ENCODE measurements at places on chromosomes 12 and 14.
A peak's percentile ranks its signal among the peaks of the same experiment; 100 is the strongest.

DNA sequence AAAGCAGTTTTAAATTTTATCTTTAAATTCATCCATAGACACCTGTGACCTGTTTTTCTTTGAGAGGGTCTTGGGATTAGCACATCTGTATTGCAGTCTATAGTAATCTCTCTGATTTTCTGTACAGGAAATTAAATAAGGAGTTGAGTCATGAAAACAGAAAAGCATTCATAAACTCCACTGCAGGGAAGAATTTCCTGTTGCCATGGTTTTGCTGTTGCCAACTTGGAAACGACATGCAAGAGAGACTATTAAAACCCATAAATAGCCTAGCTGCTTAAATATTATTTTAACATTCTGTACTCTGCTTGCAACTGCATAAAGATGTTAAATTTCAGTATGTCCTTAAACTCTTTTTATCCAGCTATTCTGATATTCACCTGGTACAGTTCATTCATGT, 281.0 kb upstream of the RGS6 start:
- no peak for DNase-seq

GRCh38 chr12:88893801-88894200, 313.5 kb upstream of the KITLG start:
- DNase-seq, result peak; percentile 53

GRCh38 chr12:109741970-109742703, 28.5 kb downstream of the FAM222A start:
- no peak for DNase-seq

DNA sequence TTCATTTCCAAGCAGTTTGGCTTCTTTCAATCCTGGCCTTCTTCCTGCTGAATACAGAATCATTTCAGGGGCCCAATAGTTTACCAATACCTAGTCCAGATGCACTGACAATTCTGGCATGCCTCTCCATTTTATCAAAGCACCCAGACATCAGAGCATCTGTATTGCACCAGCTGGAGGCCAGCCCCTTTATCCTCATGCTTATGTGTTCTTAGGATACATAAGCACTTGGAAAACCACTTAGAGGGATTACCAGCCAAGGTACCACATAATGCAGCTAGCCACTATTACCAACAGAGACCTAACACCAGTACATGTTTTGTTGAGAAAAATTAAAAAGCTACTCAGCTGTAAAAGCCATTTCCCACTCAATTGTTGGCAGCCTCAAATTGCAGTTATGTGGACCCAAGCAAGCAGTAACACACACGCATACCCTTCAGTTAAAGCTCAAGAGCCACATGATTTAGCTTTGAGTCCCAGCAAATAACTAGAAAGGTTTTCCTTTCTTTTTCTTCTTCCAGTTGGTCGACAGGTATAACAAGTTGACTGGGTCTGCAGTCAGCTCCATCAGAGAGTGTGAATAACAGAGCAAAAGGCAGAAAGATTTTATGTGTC, 263.8 kb downstream of the DIO2 start:
- peak; percentile 12 for DNase-seq

- DNase-seq, result peak; percentile 18
These were observed 415.5 kb downstream of the PCNX1 start for GRCh38 chr14:71322655-71323250.

DNA sequence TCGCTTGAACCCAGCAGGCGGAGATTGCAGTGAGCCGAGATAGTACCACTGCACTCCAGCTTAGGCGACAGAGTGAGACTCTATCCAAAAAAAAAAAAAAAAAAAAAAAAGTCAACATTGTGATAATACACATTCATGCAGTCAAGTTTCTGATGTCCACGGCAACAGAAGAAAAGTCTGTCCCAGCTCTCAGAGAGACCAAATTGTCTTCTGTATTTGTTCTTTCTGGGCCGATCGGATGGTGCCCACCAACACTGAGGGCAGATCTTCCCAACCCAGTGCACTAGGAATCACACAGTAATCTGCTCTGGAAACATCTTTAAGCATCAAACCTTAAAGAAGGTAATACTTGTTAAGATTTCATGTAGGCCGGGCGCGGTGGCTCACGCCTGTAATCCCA, 31.6 kb downstream of the EAPP start:
- no peak for DNase-seq

Measured in DMS53 (cell line).